ENCODE measurements at places on chromosomes 12 and 14.

DNA sequence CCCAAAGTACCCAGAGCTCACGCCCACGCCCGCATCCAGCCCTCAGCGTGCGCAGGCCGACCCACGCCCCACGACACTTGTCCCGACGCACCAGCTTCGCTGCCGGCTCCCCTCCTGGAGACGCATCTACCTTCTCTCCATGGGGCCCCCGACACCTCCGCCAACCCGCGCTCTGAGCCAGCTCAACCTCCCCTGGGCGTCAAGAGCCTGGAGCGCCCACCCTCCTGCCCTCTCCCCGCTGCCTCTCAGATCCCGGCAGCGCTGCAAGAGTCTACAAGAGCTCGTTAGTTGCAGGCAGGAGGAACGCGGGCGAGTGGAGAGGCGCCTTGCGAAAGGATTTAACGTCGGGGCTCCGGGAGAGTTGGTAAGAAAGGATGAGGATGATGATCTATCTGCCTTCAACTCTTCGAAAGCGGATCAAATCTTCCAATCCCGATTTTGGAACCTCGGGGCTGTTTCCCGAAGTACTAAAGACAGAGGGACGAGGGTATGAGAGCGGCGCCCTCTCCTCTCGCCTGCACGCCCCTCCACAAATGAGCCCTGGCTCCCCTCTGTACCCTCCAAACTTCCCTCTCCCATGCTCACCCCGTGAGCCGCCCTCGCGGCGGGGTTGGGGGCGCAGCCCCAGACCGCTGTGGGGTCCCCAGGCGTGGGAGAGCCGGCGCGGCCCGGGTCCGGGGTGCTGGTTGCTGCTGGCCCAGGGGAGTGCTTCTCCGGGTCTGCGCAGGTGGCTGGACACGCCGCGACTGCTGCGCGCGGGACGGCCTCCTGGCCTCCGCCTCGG, 979 bp downstream of the LTBP2 start:
- H3K36me3 ChIP-seq: 0 out of 2 replicates have a peak, but pooled peaks cover 9% of the 10 kb centered on the region
- DNase-seq: no peak
- H3K4me3 ChIP-seq: no peak overlapping the region

- no peaks in the 10 kb centered on the region for H3K27me3 ChIP-seq
- H3K4me3 ChIP-seq: no peak overlapping the region
- no peaks in the 10 kb centered on the region for H3K36me3 ChIP-seq
- no peak overlapping the region for H3K27ac ChIP-seq
These were observed 21.4 kb downstream of the SOCS2 start for GRCh38 chr12:93593843-93594242.

DNA sequence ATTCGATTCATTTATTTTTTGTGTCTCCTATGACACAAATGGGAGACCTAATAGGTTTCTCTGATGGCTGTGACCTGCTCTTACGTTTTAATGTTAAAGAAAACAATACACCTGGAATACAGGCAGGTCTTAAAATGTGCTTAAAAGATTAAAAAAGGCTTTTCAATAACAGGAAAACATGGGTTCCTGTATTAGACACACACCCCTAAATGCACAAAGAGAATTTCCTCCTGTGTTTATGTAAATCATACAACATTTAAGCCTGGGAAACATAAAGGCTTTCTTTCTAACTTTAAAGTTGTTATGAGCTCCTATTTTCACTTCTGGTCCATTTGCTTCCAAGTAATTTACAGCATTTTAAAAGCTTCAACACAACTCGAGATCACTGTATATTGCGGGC, 191.3 kb downstream of the STXBP6 start:
- H3K36me3 ChIP-seq: no peaks in the 10 kb centered on the region
- no peak for DNase-seq
- H3K27ac ChIP-seq: no peak overlapping the region
- H3K4me1 ChIP-seq: peaks cover 15% of the 10 kb centered on the region
- H3K27me3 ChIP-seq: no peaks in the 10 kb centered on the region

DNA sequence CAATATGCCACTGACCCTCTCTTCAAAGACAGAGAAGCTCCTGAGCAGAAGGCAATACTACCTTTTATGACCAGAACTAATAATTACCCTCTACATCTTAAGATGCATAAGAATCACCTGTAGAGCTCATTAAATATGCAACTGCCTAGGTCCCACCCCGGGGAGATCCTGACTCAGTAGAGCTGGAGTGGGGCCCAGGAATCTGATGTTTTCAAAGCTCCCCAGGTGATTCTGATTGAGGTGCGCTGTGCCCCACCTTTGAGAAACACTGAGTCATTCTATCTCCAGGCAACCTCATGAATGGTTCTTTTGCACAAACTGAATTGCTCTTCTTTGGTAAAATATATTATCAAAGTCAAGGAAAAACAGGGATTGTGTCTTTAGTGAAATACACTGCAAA, 149.3 kb upstream of the BMP4 start:
- H3K27me3 ChIP-seq: no peaks in the 10 kb centered on the region
- DNase-seq: peak; percentile 85
- no peaks in the 10 kb centered on the region for H3K36me3 ChIP-seq
- H3K27ac ChIP-seq: peak overlapping the region; percentile 59
- H3K4me1 ChIP-seq: peaks cover 57% of the 10 kb centered on the region

GRCh38 chr14:45381091-45381490, 128.1 kb upstream of the MIS18BP1 start:
- no peak for DNase-seq
- H3K4me1 ChIP-seq: no peaks in the 10 kb centered on the region
- no peaks in the 10 kb centered on the region for H3K36me3 ChIP-seq
- H3K27me3 ChIP-seq: no peaks in the 10 kb centered on the region
- no peak overlapping the region for H3K27ac ChIP-seq
- no peak overlapping the region for H3K4me3 ChIP-seq

GRCh38 chr12:70332236-70332635, 33.9 kb upstream of the KCNMB4 start:
- H3K4me3 ChIP-seq: no peak overlapping the region
- H3K27me3 ChIP-seq: no peaks in the 10 kb centered on the region
- 0 out of 2 replicates have a peak overlapping the region, but pooled peaks have one; percentile 2 for H3K27ac ChIP-seq
- peaks cover 36% of the 10 kb centered on the region for H3K36me3 ChIP-seq
- H3K4me1 ChIP-seq: peaks cover 8% of the 10 kb centered on the region

DNA sequence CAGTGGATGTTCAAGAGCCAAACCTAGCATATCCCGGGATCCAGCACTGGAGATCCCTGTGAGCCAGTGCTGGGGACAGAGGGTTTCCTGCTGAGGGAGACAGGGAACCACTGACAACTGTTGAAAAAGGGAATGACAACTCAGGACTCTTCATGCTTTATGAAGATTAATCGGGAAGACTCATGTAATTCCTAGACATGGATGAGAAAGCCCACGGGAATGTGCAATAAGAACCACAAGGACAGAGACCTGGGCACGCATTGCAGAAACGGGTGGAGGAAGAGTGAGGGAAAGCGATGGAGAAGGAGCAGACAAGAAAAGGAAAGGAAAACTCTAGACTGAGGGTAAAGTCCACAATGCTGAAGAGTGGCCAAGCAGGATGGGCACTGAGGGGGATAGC, 296.0 kb downstream of the PCNX1 start:
- H3K27ac ChIP-seq: no peak overlapping the region
- H3K27me3 ChIP-seq: no peaks in the 10 kb centered on the region
- no peaks in the 10 kb centered on the region for H3K36me3 ChIP-seq
- DNase-seq: no peak
- H3K4me3 ChIP-seq: no peak overlapping the region

- H3K36me3 ChIP-seq: no peaks in the 10 kb centered on the region
- no peak overlapping the region for H3K4me3 ChIP-seq
- no peaks in the 10 kb centered on the region for H3K4me1 ChIP-seq
- no peak overlapping the region for H3K27ac ChIP-seq
These were observed 8.0 kb downstream of the DTX1 start for GRCh38 chr12:113064395-113065125.

GRCh38 chr14:65606460-65606859, 193.9 kb downstream of the FUT8 start:
- H3K27ac ChIP-seq: no peak overlapping the region
- no peaks in the 10 kb centered on the region for H3K36me3 ChIP-seq
- no peaks in the 10 kb centered on the region for H3K4me1 ChIP-seq
- no peak for DNase-seq
- H3K4me3 ChIP-seq: no peak overlapping the region

DNA sequence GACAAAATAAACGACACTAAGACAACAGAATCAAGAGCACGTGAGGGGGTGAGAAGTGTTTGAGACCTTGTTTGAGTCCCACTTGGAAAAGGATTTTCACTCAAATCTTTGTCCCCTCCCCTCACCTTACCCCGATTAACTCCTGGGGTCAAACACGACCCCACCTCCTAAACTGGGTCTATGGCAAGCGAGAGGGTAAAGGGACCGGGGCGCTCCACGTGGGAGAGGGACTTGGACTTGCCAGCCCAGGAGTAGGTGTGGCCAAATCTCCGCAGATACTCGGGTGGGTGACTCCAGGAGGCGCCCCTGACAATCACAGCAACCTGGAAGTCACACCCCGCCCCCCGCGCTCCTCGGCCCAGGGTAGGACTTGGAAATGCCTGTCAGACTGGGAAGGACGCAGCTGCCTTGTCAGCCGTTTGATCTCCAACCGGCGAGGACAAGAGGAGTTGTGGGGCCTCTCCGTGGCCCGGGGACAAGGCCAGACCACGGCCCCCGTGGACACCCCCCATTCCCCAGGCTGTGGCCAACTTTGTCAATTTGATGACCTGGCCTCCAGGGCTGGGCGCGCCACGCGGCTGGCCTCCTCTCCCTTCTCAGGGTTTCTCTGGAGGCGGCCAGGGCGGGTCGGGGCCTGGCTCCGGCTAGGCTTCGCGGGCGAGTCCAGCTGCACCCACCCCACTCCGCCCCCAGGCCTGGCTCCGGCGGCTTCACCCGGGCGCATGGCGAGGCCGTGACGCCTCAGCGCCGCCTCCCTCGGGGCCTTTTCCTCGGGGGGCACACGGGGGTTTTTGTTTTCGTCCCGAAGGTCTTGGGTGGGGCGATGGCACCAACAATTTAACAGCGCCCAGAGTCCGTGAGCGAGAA, 1.1 kb upstream of the BCL11B start:
- H3K27me3 ChIP-seq: peaks cover 20% of the 10 kb centered on the region
- H3K4me1 ChIP-seq: no peaks in the 10 kb centered on the region
- no peak overlapping the region for H3K27ac ChIP-seq

- no peaks in the 10 kb centered on the region for H3K4me1 ChIP-seq
- no peaks in the 10 kb centered on the region for H3K36me3 ChIP-seq
- no peak overlapping the region for H3K27ac ChIP-seq
- H3K27me3 ChIP-seq: no peaks in the 10 kb centered on the region
- no peak for DNase-seq
- H3K4me3 ChIP-seq: no peak overlapping the region
These were observed 25.5 kb downstream of the CFAP251 start for GRCh38 chr12:121943926-121944325.

GRCh38 chr12:105083551-105084105, 630 bp downstream of the ALDH1L2 start:
- no peaks in the 10 kb centered on the region for H3K36me3 ChIP-seq
- DNase-seq: no peak
- H3K4me1 ChIP-seq: peaks cover 8% of the 10 kb centered on the region
- H3K27ac ChIP-seq: no peak overlapping the region
- no peaks in the 10 kb centered on the region for H3K27me3 ChIP-seq

GRCh38 chr12:121240484-121241101, 30.7 kb downstream of the P2RX4 start:
- H3K4me1 ChIP-seq: no peaks in the 10 kb centered on the region
- no peaks in the 10 kb centered on the region for H3K27me3 ChIP-seq
- H3K36me3 ChIP-seq: no peaks in the 10 kb centered on the region
- H3K27ac ChIP-seq: no peak overlapping the region
- H3K4me3 ChIP-seq: no peak overlapping the region

- H3K36me3 ChIP-seq: no peaks in the 10 kb centered on the region
- no peak overlapping the region for H3K4me3 ChIP-seq
- H3K27me3 ChIP-seq: no peaks in the 10 kb centered on the region
- H3K27ac ChIP-seq: no peak overlapping the region
These were observed 51.1 kb upstream of the HIF1A start for GRCh38 chr14:61644175-61644574.
